ENCODE measurements at places on chromosomes 1 and 21.

DNA sequence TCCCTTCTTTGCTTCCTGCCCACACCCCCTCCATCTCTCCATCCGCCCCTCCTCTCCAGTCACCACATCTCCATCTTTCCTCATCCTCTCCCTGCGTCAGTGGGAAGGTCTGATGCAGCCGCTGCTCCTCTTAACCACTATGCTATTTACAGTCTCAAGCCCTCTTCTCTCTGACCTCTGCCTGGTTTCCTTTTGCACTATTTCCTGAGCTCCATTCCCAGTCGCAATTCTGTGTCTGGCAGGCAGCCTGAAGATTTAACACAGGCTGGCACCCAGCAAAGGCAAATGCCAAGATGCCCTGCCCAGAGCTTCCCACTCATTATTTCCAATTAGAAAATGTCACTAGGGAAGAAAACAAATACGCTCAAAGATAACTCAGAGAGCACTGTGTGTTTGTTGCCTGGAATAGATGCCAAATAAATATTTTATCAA is 89.6 kb upstream of the LPGAT1 start:
- peak; percentile 22 for DNase-seq

DNA sequence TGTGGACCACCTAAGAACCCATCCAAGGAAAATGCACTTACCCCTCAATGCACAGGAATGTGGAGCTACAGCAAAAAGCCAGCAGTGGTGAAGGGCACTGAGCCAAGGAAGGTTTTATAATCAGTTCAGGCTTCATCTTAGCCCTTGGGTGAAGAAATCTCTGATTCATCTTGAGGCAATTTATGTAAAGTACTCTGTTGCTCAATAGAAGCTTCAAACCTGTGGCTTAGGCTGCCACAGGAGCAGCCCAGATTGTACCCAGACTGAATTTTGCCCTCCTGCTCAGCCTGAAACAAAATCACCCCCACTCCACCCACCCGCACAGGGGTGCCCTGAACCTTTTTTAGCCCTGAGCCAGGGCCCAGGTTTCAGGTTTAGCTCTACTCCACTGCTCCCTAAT is at the start of gene S100A12:
Gene S100A12 (minus strand): TSS at position 111 of the 400 bp plus-strand sequence. CDS start 1,029 bp downstream, outside the sequence.
- DNase-seq = no peak

DNA sequence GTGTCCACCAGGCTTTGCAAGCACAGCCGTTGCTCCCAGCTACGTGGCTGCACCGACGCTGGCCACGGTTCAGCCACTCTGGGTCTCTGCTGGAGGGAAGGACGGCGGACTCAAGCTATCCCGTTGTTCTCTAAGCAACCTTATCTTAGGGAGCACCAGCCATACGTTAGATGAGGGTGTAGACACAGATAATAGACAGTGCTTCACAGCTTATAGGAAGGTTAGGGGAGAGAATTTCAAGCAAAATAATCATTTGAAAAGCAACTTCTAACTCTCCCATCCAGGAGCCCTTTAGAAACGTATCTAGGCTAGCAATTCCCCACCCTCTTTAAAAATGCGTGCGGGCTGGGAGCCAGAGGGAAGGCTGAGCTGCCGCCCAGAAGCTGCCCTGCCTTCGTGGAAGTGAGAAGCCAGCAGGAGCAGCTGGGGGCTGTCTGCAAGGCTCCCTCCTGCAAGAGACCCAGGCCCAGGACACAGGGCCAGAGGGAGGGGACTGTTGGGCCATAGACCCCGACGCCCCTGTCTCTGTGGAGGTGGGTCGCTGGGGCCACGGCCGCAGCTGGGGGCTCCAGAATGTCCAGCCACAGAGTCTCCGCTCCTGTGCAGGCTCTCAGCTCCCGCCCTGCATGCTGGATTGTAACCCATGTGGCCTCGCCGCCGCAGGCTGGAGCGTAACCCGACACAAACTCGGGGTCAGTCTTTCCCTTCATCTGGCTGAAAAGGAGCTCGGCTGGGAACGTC is 31.2 kb upstream of the COL6A2 start:
- peak; percentile 74 for DNase-seq

- DNase-seq = no peak
Measured at GRCh38 chr1:17361687-17362086, 10.3 kb upstream of the PADI6 start.

DNA sequence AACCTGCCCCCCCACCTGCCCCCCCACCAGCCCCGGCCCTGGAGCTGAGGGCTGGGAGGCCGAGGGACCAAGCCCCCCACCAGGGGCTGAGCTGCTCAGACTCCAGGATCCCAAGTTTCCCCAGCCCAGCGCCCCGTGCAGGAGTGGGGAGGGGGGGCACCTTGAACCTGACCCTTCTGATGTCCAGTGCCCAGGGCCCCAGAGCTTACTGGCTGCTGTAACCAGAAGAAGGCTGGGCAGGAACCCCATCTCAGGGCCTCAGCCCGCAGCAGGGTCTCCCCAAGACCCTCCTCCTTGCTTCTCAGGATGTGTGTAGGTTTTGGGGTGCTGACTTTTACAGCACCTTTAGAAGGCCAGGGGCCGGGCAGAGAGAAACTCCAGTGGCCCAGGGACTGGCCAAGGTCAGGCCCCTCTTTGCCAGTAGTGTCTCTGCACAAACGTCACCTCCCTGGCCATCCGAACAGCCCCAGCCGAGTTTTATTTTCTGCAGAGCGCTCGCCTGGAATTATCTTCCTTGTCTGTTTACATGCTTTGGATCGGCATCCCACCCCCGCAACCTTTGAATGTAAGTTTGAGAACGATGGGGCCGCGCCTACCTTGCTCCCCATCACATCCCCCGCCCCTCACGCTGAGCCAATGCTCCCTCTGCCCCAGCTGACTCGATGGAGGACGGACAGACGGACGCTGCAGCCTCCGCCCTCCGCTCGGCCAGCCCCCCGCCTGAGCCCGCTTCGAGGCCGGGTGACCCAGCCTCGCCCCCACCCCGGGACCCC is 70.1 kb upstream of the CASZ1 start:
- DNase-seq = peak; percentile 8

DNA sequence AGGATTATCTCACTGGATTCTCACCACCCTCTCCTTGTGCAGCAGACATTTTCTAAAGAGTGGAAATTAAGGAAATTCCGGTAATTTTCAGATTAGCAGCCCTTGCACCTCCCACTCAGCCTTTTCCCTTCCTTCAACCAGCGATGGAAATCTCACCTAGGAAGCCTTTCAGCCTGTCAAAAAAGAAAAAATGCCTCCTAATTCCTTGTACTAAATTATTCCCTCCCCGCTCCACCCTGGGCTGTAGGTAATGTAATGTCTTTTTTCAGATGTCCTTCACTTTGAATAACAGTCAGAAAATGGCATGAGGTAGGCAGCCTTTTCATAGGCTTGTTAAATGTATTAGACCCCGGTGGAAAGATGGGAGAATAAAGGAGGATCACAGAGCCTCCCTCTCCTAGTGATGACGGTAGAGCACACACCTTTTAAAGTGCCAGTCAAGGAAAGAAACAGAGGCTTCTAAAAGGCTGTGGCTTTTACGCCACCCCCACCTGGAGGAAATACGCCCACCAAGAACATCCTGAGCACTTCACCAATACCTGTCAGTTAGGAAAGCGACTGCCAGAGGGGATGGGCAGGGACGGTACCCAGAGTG is 62.8 kb upstream of the NEK2 start:
- DNase-seq = no peak

DNA sequence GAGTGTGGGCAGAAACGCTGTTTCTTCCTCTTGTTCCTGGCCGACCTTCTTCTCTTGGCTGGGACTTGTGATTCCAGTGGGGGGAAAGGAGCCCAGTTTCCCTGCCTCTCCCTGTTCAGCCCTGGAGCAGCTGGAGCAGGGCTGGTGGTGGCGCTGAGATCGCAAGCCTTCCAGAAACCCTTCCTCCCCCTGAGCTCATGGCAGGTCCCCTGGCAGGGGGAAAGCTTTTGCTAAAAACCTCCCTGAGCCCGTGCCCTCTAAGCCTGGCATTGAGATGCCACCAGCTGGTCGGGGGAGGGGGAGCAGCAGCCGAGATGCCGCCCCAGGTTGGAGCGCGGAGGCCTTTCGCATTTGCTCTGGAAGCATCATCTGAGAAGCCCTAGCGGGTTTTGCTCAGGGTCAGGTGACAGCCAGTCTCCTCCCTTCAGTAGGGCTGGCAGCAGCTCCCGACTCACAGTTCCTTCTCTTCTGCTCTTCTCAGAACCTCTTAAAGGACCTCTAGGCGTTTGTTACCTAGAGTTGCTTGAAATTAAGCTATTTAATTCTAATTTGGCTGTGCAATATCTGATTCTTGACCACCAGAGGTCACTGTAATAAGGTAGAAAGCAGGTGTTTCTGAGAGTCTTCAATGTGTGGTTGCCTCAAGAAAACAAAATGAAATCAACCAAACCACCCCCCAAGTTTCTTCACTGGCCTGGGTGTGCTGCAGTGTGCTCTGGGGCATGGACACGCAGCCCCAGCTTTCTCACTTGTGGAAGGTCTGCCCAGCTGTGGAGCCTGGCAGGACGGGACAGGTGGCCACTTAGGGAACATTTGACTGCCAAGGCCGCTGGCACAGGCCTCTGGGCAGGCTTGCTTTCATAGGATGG is 257.3 kb downstream of the CAMTA1 start:
- peak; percentile 27 for DNase-seq

- no peak for DNase-seq
Measured at GRCh38 chr1:165882168-165882837, 54.9 kb downstream of the UCK2 start.
